ENCODE measurements at places on chromosomes 11 and 22.

DNA sequence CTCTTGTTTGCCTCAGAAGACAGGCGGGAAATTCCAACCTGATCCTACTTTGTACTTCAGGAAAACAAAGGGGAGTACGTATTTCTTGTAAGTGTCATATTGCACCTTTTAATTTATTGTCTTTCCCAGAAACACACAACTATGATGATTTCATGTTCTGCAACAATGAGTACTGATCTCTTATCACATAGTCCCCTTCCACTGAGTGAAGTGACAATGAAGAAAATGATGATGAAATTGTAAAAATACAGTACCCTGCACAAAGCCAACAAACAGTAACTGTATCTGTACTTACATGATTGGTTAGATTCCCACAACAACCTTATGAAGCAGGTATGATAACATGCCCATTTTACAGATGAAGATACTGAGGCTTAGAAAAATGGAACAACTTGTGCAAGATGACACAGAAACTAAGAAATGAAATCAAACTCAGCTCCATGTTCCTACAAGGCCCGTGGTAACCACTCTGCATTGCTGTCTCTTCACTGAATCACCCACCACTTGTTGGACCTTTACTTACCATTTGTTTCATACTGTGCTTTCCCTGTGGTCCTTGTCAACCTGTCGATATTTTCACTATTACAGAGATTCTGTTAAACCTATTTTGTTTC is 37.5 kb downstream of the SLC1A2 start:
- no peak for DNase-seq

- no peak for DNase-seq
These were observed 23.2 kb downstream of the FADS2 start for GRCh38 chr11:61851113-61851899.

GRCh38 chr22:38866024-38866398 is 6.0 kb downstream of the CBX6 start:
- DNase-seq = no peak

DNA sequence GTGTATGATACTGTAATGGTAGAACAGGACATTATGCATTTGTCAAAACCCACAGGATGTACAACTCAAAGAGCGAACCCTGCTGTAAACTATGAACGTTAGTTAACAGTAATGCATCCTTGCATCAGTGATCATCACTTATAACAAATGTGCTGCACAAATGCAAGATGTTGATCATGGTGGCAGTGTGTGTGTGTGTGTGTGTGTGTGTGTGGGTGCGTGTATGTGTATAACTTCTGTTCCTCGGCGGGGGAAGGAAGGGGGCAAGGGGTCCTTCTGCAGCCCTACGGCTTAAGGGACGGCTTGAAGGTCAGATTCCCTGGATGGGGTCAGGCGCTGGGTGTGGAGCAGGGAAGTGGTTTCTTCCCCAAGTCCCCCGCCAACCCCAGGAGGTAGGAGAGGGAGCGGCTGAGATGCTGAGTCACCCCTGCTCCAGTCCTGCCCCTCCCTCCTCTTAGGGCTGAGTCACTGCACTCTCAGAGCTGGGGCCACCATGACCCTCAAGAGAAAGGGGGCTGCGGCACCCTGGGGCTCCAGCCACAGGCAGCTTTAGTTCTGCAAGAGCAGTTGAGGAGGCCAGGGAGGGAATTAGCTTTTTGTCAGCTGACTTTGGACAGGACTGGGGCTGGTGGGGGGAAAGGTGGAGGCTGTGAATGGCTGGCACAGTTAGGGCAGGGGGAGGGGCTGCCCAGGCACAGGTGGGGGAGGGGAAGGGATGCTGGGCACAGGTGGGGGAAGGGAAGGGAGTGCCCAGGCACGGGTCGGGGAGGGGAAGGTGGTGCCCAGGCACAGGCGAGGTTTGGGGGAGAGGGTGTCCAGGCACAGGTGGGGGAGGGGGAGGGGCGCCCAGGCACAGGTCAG is 8.8 kb upstream of the CTSD start:
- peak; percentile 96 for DNase-seq

DNA sequence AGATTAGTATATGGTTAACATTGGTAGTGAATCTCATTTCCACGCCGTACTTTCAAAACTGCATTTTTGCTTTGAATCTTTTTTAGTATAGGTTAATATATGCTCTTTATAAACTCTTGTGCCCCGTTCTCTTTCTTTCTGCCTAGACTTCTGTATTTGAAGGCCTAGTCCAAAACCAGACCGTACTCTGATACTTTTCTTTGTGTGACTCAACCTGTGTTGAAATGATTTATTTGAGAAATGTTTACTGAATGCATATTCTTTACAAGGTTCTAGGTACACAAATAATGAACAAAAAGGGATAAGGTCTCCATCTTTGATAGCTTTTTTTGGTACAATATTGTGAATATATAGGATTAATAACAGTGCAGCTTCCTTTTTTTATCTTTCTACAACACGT is 68.3 kb downstream of the HIPK3 start:
- no peak for DNase-seq

GRCh38 chr11:10017050-10017449 is 277.0 kb downstream of the SBF2 start:
- DNase-seq = no peak

DNA sequence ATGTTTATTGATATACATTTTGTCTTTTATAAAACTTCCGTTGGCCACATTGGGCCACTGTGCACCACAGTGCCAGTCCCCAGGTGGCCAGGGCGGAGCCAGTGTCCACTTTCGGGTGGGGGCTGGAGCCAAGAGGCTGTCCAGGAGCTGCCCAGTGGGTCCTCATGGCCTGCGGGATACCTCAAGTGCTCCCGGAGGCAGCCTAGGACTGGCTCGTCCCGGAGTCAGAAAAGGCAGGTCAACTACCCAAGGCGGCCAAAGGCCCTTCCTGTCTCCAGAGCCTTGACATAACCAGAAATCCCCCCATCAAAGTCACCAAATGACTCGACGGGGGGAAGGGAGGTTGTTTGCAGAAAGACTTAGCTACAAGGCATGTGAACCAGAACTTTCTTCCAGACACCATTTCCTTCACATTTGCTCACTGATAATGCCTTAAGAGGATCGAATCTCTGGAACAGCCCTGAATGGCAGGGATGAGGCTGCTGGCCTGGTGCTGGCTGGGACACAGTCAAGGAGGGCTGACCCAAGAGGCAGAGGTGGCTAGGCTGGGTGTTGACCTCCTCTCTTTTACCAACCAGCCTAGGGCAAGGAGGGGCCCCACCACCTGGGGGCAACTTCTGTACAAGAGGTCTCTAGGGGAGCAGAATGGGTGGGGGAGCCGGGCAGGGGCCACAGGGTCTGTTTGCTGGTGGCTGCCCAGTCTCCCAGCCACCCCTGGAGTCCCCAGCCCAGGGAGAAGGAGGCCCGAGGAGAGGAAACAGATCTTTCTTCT is 8.4 kb downstream of the MRGPRF start:
- DNase-seq = no peak

DNA sequence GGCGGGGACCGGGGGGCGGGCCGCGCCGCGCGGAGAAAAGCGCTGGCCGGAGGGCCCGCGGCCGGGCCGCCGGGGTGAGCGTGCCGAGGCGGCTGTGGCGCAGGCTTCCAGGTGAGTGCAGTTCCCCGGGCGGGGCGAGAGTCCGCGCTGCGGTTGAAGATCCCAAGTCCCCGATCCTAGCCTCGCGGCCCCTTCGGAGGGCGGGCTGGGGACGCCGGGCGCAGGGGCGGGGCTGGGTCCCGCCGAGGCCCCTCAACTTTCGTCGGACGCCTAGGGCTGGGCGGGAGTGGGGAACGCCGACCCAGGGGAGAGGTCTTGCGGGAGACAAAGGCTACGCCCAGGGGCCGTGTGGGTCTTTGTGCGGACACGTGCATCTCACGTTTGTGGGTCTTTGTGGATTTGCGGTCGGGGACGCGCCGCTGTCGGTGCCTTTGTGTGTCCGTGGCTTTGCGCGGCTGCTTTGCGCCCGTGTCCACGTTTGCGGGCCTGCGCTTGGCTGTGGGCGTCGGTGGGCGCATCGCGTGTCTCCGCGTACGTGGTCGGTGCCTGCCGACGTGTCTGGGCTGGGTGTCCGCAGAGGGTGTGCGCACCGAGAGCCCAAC is at the start of gene TSKU:
TSKU (plus strand) TSS at position 63 of the 602 bp plus-strand sequence. CDS start 12,261 bp downstream, outside the sequence.
- DNase-seq = no peak

- DNase-seq = peak; percentile 53
These were observed 537.4 kb upstream of the B3GAT1 start for GRCh38 chr11:134949121-134950090.

DNA sequence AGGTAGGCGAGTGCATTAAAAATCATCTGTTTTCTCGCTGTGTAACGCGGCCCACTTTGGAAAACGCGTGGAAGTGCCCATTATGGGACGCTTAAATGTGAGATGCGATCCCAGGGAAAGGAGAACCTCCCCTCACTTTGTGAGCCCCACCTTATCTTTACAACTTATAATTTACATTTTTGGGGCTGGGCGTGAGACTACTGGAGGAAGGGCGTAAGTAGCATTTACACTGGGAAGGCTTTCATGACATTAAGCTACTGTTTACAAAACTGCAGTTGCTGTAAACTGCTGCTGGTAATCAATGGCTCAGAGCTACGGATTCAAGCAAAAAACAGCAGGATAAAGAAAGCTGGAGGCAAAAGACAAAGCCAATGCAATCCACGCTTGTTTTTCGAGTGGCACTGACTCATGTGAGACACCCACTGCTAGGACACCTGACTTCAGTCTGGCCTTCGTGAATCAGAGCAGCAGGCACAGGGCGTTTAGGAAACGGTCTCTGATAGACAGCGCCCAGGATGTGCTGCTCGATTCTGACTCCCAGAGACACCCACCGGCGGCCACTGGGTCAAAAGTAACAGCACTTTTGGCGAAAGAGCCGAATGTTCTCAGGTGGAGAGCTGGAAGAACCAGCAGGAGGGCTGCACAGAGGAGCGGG is 78.3 kb downstream of the TRMU start:
- no peak for DNase-seq

DNA sequence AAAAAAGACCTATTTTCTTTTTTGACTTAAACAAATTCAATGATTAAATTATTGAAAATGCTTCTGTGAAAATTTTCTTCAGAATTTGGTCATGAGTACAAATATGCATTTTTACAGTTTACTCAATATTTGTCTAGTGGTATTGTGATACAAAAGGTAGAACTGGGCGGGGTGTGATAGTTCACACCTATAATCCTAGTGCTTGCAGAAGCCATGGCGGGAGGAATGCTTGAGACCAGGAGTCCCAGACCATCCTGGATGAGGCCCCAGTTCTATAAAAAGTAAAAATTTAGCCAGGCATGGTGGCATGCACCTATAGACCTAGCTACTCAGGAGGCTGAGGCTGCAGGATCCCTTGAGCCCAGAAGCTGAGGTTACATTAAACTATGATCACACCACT is 90.6 kb downstream of the ARHGAP42 start:
- no peak for DNase-seq

- DNase-seq = peak; percentile 82
These were observed 37.0 kb upstream of the ACCSL start for GRCh38 chr11:44010789-44011251.

- DNase-seq = no peak
These were observed 14.4 kb downstream of the SREBF2 start for GRCh38 chr22:41847300-41847699.

DNA sequence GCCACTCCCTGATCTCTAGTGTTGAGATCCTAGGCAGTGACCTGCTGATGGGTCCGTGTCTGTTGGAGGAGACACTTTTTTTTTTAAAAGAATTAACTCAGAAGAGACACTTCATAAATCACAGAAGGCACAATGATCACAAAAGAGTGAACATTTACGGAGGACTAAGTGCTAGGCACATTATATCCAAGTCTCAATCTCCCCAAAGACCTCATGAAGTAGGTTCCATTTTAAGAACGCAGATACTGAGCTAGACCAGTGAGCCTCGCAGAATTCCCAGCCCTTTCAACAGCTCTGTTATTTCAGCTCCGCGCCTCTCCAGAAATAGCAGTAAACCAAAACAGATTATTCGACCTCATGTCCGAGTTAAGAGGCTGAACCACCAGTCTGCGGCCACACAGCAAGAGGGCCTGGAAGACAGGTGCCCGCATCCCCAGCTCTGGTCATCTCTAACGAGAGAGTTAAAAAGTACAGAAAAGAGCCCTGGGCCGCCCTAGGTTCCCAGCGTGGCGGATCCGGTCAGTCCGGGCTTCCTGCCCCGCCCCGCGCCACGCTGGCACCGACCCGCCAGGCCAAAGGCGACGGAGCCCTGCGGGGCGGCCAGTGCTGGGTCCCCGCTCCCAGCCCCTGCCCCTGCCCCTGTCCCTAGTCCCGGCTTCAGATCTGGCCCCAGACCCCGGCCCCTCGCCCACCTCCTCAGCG is 612 bp downstream of the XBP1 start:
- peak; percentile 86 for DNase-seq

DNA sequence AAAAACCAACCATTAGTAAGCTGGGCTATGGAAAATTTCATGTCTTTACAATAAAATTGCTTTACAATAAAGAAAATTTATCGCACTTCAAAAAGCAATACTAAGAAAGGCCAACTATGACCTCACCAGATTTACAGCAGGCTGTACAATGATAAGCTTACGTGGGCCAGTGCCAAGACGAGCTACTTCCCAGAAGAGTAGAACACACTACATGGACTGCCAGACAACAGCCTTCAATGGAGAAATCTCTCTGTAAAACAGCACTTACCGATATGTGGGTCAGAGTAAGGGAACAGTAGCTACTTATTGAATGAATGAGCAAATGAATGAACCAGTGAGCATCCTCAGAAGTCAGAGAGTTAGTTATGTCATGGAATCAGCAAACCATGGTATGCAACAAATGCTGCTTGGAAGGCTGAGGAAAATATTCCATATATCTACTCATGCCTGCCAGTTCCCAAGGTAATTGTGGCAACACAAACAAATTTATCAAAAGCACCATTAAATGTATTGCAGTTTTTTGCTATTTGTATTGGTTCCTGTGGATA is 74.4 kb downstream of the SLC36A4 start:
- DNase-seq = no peak

GRCh38 chr11:26909991-26910591 is 83.8 kb upstream of the FIBIN start:
- DNase-seq = no peak

GRCh38 chr11:77547863-77548551 is 41.7 kb upstream of the AQP11 start:
- peak; percentile 73 for DNase-seq

- DNase-seq = no peak
These were observed 85.7 kb downstream of the WNT11 start for GRCh38 chr11:76120513-76121101.

DNA sequence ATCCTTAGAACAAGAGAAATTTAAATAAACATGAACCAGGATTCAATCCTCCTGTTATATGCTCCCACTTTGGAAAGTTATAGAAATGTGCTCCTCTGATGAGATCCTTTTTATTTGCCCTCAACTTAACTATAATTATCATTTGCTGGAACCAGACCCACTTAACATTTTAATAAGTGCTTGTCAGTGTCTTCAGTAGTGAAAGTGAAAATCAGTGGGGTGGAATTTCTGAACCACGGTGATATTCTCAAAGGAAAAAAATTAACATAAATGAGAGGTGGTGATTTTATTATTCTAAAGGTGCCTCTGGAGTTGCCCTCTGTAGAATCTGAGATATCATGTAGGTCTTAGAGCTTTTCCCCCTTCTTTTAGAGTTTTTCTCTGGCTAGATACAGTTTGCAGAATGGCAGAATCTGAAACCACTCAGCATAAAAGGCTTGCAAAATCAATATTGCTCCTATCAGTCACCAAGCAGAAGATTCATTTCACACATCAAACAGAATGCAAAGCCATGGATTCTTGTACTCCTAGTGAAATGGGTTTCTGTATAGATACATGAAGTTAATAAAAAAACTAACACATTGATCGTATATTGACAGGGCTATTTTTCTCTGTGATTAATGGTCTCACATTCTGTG is 213.2 kb downstream of the LUZP2 start:
- no peak for DNase-seq

GRCh38 chr22:32685512-32685911 is 116.0 kb upstream of the TIMP3 start:
- no peak for DNase-seq

All from GM03348 (cell line).